ENCODE measurements at places on chromosomes 12 and 14. TPM values are rescaled to one million over a fixed set of nuclear protein-coding genes. Genes with fewer than 3 reads are reported as not detected.

HNRNPA1 gene
- 1,531 TPM for total RNA-seq

DNA sequence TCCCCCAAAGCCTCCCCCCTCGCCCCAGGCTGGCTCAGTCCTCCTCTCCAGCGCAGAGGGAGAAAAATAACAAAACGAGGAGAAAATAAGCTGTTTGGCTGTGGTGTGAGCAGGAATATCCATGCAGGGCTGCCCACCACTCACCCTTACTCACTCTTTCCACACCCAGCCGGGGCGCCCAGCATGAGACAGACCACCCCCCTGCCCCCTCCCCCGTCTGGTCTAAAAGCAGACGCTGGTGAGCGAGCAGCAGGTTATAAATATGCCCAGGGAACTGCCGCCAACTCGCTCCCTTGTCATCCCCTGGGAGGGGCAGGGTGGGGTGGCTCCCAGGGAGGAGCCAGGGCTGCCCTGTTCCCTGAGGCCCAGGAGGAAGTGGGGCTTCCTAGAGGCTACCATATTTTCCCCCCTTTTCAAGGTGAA, 7.4 kb downstream of the WNT1 start:
- H3K27me3 ChIP-seq: peaks cover 47% of the 10 kb centered on the region
- peaks cover 34% of the 10 kb centered on the region for H3K4me1 ChIP-seq
- DNase-seq: no peak
- H3K36me3 ChIP-seq: peaks cover 6% of the 10 kb centered on the region
- no peak overlapping the region for H3K4me3 ChIP-seq

DNA sequence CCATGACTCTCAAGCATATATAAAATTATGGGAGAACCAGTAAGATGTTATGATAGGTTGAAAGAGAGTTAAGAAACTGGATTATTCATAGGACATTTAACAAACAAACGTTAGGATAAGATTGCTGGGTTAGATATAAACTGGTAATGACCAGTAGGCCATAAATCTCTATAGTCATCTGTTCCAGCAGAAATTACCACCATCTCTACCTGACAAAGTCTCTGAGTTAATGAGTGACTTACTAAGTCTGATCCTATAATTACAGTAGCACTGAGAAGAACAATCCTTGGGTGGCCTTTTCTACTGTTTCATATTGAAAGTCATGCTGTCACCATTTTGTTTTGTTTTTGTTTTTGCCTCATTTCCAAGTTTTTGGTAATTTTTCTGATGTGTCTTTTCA, 136.9 kb upstream of the CNOT2 start:
- no peak overlapping the region for H3K4me3 ChIP-seq
- no peak overlapping the region for H3K27ac ChIP-seq
- no peaks in the 10 kb centered on the region for H3K36me3 ChIP-seq

DNA sequence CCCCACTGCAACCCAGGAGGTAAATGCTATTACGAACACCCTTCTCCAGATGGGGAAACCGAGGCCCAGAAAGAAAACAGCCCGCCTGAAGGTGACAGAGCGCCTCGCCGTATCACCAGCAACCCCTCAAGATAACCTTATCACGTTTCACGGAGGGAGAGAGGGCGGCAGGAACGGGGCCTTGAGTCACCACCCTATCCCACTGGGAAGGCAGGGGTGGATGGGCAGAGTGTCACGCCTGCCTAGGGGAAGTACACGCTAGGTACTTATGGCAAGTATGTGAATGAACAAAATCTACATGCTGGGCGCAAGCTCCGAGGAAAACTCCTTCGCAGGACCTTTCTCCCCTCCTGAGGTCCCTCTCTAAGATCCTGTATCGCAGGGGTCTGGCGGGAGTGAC, 17.8 kb downstream of the NCOR2 start:
- peaks cover 2% of the 10 kb centered on the region for H3K36me3 ChIP-seq
- DNase-seq: no peak
- peaks cover 55% of the 10 kb centered on the region for H3K4me1 ChIP-seq
- no peaks in the 10 kb centered on the region for H3K27me3 ChIP-seq

- H3K36me3 ChIP-seq: no peaks in the 10 kb centered on the region
- peaks cover under 1% of the 10 kb centered on the region for H3K27me3 ChIP-seq
- DNase-seq: no peak
- H3K27ac ChIP-seq: no peak overlapping the region
- H3K4me1 ChIP-seq: no peaks in the 10 kb centered on the region
These were observed 260.1 kb downstream of the C12orf75 start for GRCh38 chr12:105590571-105590970.

Measured in T-helper 17 cell (primary cell).